ENCODE measurements at places on chromosomes 7 and 10.

DNA sequence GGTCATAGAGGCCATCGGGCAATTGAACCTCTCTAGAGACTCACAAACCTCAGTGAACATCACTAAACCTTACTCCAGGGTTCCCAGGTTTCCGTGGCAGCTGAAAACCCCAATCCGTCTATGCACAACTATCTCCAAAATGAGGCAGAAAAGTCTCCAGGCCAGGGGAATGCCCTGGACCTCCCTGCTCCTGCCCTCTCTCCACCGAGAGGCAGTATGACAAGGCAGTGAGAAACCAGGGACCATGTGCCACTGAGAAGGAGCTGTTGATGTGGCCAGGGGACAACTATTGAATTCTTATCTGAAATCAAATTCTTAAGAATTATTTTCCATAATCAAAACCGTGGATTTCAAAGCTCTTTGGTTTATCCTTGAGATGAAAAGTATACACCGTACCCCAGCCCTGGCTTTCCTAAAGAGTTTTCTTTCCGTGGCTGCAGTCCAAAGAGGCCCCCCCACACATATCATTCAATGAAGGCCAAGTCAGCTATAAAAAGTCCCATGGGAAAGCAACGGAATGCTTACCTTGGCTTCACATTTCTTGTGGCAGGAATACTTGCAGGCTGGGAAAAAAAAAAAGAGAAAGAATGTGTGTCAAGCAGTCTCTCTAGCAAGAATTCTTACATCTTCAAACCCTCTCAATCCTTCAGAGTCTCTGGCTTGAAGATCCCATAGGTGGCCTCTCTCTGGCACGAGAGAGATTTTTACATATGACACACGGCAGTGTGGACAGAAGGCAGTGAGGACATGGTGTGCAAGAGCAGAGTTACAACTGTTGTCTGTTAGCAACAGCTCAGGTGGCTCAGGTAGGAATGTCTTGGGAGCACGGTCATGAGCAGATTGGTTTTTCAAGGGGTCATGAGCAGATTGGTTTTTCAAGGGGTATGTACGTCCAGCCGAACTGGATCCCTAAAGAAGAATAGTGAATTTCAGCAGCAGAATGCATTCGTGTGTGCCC is 75.2 kb downstream of the TNS3 start:
- peak; percentile 93 for DNase-seq

DNA sequence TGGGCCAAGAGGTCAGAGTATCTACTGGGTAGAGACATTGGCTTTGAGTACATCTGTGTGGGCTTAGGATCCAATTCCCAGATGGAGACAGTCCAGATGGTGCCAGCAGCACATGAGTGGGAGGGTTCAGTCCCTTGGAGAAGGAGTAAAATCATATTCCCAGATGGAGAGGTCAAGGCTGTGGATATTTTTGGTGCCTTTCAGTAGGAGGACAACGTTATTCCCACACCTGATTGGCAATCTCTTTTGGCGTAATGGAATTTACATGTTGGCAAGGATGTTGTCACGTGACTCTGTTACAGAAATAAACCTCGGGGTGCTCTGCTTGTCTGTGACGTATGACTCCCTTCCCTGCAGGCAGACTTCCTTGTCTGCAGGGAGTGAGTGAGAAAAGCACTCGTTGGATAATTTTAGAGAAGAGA is 27.6 kb downstream of the NPS start:
- DNase-seq = no peak

GRCh38 chr10:47323636-47324296 is 1.5 kb downstream of the GDF2 start:
- DNase-seq = no peak

DNA sequence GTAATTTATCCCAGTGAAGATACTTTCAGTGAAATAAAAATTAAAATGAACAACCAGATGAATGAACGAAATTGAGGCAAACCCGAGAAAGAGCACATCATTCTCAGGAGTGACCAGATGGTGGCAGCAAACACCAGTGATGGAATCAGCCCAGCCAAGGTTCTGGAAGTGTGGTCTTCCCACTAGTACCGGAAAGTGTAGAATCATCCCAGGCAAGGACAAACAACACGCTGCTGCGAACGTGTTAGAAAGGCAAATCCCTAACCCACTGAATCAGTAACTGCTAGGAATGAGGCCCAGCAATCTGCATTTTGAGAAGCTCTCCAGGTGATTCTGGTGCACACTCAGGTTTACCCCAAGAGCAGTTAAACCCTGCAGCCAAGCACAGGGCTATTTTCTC is 15.5 kb upstream of the SLC18A3 start:
- peak; percentile 82 for DNase-seq

- no peak for DNase-seq
These were observed 73.7 kb downstream of the CTBP2 start for GRCh38 chr10:125086691-125087090.

DNA sequence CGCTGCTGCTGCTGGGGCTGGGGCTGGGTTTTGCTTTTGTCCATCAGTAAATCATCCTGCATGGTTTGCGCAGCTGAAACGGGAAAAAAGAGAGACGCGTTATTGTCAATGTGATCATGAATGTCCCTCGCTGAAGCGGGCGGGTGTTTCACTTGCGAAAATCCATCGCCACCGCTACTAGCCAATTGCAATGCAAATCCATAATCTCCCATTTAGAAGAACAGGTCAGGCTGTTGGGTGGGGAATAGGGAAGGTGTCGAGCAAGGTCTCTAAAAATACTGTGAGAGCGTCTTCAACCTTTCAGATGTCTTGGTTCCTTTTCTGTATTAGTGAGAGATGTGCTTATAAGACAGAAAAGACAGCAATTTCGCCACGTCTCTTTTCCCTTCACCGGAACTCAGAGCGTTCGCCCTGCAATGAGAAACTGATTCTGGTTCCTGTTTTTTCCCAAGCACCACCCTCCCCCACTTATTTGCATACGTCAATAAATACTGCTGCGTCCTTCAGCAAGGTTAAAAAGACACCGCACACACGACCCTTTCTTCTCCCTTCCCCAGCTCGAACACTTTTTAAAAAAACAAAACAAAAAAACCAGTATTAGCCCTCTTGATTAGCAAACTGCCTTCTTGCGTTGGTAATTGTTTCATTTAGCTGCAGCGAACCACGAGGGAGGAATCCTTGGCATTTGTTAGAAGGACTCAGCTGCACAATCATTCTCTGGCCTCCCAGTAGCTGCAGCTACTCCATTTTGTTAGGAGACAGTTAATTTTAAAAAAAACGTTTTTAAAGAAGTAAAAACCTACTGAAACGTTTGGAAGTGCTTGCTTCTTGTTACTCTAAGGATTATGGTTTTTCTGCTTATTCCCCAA is 50.4 kb downstream of the CPEB3 start:
- DNase-seq = peak; percentile 73

DNA sequence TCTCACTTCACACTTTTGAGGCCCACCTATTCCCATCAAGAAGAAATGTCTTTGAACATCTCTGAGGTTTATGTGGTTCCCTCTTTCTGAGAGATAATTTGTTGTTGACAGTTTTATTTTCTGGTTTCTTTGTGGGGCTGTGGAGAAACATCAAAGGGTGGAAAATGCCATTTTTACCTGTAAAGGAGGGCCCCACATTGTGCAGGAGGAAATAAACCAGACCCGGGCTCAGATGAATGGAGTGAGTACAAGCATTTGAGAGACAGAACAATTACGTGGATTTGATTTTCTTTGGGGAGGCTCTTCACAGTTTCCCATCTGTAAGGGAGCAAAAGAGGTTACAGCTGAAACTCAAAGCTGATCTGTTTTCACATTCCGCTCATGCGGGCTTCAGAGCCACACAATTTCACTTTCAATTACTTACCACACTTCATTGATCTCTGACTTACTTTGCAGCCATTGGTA is 29.8 kb downstream of the ITPRIP start:
- no peak for DNase-seq

DNA sequence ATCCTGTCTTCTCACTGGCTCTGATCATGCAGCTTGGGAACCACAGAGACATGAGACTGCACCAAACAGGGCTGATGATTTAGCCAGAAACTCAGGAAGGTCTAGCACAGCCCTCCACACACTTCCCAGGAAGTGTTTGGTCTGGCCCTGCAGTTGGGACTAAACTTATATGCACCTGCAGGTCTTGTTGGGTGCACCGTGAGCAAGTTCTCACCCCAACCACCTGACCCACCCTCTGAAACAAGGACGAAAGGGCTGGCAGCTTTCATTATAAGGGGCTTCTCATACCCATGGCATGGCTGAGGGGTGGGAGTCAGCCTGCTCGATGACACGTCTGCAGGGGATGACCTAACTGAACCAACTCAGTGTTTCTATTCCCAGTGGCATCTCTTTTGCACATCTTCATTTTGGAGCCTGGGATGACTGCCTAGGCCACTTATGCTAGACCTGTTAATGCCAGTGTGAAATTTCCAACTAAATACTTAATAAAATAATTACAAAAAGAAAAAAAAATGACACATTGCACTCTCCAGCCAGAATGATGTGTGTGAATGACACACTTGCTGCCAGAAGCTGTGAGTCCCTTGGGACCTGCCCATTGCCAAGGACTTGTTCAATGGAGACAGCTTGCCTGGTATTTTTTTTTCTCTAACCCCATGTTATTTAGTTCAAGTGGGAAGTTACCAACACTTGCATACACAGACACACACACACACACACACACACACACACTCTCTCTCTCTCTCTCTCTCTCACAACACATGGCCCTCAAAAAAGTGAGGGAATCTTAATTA is 102.6 kb downstream of the NEURL1 start:
- no peak for DNase-seq

GRCh38 chr7:102072636-102073209 is 213.9 kb upstream of the SH2B2 start:
- DNase-seq = peak; percentile 58

GRCh38 chr10:4147245-4147644 is 362.2 kb upstream of the KLF6 start:
- no peak for DNase-seq

- DNase-seq = no peak
These were observed 144.6 kb upstream of the COL1A2 start for GRCh38 chr7:94250124-94250523.

DNA sequence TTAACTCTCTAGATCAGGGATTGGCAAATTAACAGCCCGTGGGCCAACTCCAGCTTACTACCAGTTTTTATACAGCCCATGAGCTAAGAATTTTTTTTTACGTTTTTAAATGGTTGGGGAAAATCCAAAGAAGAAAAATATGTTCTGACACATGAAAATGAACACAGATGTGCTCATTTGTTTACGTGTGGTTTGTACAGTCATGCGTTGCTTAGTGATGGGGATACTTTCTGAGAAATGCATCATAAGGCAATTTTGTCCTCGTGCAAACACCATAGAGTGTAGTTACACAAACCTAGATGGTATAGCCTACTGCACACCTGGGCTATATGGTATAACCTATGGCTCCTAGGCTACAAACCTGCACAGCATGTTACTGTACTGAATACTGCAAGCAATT is 8.3 kb upstream of the SMKR1 start:
- peak; percentile 86 for DNase-seq

- DNase-seq = no peak
These were observed 13.7 kb downstream of the KIN start for GRCh38 chr10:7773845-7774801.

DNA sequence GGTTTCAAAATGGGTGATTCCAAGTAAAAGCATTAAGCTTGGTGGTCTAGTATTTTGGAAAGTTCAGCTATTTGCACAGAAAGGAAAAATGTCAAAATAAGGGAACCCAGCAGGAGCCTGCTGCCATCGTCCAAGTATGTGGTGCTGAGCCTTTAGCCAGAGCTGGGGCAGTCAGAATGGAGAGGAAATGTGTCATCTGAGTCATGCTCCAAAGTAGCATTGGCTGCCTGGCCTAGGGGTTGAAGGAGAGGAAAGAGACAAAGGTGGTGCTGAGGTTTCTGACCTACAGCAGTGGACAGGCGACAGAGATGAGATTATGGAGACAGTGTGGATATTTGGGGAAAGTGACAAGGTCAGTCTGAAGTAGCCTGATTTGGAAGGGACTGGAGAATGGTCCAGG is 103.9 kb downstream of the PLCE1 start:
- peak; percentile 17 for DNase-seq

DNA sequence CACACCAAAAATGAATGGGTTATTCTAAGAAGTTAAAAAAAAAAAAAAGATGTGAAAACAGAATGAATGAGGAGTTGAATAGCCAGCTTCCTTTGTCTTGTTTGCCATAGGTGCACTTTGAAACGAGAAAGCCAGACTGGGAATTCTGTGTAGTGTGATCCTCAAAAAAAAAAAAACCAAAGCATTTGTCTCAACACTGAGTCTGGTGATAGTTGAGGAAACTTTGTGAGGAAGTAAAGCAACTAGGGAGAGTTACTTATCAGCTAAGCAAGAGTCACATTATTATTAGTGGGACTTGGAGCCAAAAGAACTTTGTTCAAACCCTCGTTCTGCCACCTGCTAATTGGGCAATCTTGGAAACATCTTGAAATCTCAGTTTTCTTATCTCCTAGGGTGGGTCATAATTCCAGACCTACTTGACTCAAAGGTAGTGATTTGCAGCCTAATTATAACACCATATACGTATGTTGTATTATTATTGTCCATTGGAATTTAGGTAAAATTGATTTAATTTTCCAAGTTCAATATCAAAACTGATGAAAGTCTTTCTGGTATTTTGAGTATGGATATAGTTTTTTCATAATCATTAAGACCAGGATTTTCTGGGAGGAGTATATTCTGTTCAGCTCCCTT is 99.8 kb upstream of the GJD4 start:
- no peak for DNase-seq

DNA sequence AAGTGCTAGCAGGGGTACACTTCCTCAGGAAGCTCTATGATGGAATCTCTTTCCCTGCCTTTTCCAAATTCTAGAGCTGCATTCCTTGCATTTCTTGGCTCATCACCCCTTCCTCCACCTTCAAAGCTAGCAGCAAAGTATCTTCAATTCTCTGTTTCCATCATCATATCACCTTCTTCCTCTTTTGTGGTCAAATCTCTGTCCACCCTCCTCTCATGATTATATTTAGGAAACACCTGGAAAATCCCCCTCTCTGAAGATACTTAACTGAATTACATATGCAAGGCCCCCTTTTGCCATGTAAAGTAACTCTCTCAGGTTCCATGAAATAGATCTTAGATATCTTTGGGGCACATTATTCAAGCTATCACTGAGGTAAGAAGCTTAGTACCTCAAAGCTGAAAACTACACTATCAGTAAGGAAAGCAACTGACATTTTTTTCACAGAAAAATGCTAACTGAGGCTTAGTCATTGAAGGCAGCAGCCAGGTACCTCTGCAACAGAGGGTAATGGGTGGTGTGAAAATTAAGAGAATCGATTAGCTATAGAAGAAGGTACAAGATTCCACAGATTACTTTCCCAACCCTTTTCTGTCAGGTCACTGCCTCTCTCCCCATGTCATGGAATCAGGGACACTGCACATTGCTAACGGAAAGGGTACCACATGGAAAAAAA is 197.3 kb downstream of the MACC1 start:
- no peak for DNase-seq
